ENCODE measurements at places on chromosomes 7 and 10.

DNA sequence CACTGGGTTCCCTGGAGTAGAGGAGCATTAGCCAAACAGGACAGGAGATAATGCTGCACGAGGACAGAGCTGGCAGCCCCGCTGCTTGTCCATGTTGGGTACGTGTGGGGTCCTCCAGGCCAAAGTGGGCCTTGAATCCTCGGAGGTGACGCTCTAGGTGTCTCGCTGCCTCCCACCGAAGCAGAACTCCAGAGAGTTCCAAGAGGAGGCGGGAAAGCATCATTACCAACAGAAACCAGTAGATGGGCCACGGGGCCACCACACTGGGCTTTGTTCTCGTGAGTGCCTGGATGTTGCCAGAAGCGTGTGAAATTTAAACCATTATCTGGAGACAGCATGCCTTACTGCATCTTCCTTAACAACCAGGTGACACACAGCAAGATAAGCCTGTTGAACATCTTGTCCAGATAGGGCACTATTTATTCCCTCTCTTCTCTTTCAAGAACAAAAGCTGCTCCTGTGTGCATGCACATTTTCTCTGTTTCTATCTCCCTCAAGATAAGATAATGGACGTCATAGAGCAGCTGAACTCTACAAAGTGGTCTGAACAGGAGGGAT lies 56.8 kb downstream of the TNS3 start:
- DNase-seq: no peak

DNA sequence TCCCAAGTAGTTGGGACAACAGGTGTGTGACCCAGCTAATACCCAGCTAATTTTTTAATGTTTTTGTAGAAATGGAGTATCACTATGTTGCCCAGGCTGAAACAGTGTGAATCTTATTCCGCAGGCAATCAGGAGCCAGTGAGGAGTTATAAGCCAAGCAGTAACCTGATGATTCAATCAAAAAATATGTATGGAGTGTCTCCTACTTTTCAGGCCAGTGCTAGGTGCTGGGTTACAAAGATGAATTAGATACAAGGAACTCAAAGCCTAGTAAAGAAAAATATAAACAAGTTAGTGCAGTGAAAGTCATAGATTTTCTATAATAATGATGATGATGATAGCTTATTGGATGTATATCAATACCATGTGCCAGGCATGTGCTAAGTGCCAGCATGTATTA lies 13.2 kb upstream of the IFRD1 start:
- no peak for DNase-seq

DNA sequence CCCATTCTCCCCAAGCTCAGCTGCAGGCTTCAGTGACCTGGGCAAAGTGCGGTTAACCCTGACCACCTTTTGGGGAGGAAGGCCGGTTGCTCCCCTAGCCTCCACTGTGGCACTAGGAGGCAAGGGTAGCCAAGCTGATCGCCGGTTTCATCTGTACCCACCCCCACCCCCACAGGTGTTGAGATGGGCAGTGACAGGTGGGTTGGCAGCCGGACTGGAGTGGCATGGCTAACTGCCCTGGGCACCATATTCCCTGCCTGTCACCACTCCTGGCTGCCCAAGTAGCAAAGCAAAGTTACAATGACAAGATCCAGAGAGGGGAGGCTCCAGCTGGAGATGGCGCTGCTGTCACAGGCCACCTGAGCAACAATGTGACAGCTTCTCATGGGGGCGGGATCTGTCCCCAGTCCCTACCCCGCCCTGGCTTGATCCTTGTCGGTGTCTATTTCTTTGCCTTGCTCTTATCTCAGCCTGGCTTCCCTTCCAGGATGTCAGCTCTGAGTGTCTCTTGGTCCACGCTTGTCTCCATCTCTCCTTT lies 27.0 kb upstream of the BMS1 start:
- DNase-seq: no peak

DNA sequence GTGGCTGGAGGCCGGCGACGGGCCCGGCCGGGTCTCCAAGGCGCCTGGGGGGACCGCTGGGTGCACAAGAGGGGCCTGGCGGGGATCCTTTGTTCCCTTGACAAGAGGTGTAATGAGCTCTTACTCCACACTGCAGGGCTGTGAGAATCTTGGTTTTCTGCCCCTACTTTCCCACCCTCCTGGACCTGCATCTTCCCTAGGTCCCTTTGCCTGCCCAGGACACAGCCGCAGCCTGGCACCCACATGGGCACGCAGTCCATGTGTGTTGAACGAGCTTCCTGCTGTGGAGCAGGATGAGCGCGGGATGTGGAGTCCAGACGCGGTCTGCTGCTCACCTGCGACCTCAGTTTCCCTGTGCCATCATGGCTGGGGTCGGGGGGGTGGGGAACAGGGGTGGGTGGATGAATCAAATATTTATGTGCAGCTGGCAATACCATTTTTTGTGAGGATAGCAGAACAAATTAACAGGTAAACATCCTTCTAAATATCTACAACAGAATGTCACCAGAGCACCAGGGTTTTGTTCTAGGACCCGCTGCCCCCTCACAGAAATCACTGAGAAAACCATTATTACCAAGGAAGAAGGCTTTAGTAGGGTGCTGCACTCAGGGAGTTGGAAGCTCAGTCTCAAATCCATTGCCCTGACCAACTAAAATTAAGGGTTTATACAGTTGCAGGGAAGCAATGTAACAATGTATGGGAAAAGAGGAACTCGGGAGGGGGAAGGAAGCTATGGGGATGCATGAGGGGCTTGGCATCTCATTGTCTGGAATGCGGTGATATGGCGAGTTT lies 474 bp upstream of the NSMCE4A start:
- no peak for DNase-seq

GRCh38 chr10:70917226-70917625 lies 28.9 kb upstream of the PCBD1 start:
- no peak for DNase-seq

DNA sequence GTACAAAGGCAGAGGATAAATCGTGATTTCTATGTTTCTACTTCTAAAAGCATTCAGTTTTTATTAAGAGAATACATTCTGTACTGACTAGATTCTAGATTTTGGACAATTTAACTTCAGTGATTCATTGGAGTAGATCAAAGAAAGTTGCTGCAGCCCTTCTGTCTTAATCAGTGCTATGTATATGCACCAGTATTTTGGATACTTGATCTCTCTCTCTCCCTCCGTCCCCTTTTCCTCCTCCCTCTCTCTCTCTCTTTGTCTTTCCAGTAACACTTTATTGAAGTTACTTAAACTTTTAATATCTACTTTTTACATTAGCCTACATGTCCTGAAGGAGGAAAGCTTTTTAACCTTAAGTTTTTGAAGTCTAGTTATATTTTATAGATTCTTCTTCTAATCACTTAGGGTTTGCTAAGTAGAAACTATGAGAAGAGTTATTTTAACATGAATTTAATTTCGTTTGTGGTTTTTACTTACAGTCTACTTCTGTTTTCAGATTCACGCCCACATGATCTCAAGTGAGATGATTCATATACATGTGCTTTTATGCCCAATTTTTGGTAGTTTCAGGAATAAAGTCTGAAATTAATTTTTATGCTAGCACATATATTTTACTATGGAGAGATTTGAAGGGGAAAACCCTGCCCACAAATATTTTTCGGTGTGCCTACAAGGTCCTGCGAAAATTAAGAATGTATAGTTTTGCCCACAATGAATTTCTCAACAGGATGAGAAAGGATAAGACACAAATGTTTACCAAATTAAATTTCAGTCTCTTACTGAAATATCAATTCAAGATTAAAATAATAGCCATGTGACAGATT lies 9.1 kb downstream of the MDFIC start:
- DNase-seq: no peak

- peak; percentile 16 for DNase-seq
These were observed 38.0 kb downstream of the ZNRF2 start for GRCh38 chr7:30322271-30323005.

- DNase-seq: peak; percentile 62
These were observed 65.9 kb downstream of the DGKB start for GRCh38 chr7:14836571-14837189.

DNA sequence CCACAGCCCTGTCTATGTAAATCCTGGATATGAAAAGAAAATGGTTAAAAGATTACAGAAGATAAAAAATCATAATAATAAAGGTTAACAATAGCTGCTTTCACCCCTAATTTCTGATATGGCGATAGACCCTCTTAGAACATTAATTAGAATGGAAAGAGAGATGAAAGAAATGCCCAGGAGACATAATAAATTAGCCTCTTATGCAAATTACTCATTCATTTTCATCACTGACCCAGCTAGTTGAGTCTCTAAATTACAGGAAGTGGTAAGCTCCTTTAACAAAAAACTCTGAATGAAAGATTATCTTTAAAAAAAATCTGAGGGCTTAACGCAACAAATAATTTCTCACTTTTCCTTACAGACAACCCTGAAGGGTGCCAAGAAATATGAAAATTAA lies 12.4 kb downstream of the GFRA1 start:
- DNase-seq: no peak

DNA sequence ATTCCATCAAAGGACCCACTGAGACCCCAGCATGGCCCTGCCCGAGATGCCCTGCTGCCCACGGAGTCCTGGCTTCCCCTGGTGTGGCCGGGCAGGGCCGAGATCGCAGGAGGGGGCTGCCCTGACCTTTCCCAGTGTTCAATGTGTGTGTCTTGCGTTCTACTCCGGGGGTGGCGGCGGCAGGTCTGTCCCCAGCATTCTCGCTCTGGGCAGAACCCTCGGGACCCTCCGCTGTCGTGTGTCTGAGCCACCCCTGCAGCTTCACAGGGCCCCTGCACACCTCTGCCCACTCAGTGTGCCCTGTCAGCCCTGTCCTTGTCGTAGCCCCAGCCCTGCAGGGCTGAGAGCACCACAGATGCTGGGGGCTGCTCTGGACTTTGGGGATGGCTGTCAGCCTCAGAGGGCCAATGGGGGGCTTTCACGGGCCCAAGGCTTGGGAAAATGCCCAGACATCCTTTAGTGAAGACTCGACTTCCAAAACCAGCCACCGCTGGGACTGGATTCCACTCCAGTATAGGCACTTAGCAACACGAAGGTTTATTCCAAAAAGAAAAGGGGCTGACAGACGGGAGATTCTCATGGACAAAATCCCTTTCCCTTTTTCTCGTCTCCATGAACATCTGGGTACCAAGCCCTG lies 30.0 kb upstream of the KNDC1 start:
- DNase-seq: no peak

DNA sequence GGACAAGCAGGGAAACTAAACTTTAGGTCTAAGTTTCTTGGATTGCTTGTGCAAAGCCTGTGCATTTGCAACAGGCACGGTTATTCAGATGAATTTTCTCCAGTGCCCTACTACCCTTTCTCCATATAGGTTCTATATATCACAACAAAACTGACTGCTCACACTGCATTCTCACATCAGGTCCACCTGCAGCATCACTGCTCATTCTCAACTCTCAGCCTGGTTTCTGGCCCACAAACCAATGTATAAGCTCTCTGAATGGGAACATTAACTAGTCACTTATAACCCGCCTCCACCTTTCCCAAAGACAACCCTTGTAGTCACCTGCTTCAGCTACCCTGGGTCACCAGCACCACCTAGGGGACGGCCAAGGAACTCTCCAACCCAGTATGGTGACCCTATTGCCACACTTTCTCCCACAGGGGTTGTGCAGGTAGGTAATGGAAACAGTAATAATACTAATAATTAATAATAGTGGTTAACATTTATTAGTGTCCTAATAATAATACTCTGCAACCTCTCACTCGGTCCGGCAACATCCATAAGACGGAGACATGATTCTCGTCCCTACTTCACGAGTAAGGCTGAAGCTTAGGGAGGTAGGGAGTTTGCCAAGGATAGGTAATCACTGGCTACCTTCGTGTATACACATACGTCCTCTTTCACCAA lies 97.3 kb downstream of the CLEC2L start:
- DNase-seq: peak; percentile 84

DNA sequence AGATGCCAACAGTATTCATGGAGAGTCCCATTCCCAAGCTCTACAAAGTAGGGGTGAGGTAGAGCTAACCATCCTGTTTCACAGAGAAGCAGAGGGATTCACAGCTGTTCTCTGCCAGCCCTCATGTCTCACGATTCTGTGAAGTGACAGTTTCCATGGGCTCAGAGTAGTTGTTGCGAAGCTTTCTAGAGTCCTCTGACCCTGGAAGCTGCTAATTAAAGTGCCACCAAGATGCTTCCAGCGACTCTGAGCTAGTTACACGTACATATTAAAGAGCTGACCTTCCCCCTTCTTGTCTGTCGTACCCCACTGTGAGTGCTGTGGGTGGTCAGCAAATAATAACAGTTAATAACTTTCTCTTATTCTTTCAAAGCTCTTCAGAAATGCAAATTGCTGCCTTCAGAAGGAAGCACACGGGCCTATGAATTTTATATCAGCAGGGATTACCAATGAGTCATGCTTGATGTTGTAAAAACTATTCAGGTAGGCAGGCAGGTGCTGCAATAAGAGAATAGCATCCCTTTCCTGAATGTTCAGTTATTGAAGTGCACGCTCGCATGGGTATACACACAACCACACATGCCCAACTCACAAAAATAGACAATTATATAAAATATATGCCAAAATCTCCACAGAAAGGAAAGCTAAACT lies 34.1 kb downstream of the DNAJB9 start:
- no peak for DNase-seq

- DNase-seq: peak; percentile 60
These were observed 232.5 kb downstream of the SKIDA1 start for GRCh38 chr10:21292763-21293517.

GRCh38 chr7:13687500-13687899 lies 302.0 kb downstream of the ETV1 start:
- no peak for DNase-seq

DNA sequence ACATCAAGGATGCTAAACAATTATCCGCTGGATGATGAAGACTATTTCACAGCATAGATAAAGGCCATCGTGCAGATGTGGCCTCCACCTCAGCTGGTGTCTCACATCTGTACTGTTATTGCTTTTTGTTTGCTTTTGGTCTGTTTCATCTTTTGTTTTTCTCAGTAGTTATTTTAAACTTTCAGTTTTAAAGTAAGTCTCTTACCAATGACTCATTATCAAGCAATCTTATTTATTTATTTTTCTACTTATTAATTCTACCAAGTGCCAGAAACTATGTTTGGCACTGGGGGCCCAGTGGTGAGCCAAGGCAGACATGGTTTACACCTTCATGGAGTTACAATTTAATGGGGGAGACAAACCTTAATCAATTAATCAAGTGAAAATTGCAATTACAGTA lies 250.9 kb upstream of the TMEM72 start:
- DNase-seq: no peak

- DNase-seq: peak; percentile 4
These were observed 42.1 kb downstream of the NEURL1 start for GRCh38 chr10:103535595-103535994.

GRCh38 chr7:77831481-77831880 lies 32.9 kb downstream of the PHTF2 start:
- no peak for DNase-seq

- DNase-seq: no peak
These were observed 18.3 kb upstream of the RHEB start for GRCh38 chr7:151537818-151538561.

GRCh38 chr7:44384586-44385433 lies 59.4 kb upstream of the CAMK2B start:
- no peak for DNase-seq

DNA sequence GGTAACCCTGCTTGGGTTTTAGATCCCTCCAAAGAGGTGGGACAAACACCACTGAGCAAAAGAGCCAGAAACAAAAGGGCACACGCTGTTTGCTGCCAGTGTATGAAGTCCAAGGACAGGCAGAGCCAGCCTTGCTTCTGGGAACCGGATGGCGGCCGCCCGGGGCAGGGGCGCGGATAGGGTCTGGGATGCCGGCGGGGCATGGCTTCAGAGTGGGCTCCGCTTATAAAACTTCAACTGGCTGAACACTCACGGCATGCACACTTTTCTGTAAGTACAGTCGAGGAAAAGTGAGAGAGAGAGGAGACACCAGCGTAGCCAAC lies 62.6 kb downstream of the ASB13 start:
- DNase-seq: no peak
